ENCODE measurements at places on chromosomes 7 and 10. TPM values are rescaled to one million over a fixed set of nuclear protein-coding genes. Genes with fewer than 3 reads are reported as not detected.
A peak's percentile ranks its signal among the peaks of the same experiment; 100 is the strongest.

DNA sequence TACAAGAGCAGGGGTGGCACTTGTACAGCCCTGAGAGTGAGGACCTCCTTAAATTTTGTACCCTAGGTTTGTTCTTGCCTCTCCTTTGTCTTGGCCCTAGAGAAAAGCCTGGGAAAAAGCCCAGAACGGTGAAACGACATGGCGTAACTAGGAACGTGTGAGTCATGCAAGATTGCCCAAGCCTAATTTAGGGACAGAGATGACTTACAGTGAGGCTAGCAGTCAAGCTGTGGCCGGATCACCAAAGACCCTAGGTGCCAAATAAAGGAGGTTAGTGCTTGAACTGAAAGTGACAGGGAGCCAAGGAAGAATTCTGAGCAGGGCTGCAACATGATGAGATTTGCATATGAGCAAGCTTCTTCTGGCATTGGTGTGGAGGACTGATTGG, 25.1 kb downstream of the TBXAS1 start:
- no peak overlapping the region for H3K4me3 ChIP-seq
- DNase-seq = no peak
- H3K36me3 ChIP-seq = no peaks in the 10 kb centered on the region
- H3K27ac ChIP-seq = no peak overlapping the region
- no peaks in the 10 kb centered on the region for H3K27me3 ChIP-seq

DNA sequence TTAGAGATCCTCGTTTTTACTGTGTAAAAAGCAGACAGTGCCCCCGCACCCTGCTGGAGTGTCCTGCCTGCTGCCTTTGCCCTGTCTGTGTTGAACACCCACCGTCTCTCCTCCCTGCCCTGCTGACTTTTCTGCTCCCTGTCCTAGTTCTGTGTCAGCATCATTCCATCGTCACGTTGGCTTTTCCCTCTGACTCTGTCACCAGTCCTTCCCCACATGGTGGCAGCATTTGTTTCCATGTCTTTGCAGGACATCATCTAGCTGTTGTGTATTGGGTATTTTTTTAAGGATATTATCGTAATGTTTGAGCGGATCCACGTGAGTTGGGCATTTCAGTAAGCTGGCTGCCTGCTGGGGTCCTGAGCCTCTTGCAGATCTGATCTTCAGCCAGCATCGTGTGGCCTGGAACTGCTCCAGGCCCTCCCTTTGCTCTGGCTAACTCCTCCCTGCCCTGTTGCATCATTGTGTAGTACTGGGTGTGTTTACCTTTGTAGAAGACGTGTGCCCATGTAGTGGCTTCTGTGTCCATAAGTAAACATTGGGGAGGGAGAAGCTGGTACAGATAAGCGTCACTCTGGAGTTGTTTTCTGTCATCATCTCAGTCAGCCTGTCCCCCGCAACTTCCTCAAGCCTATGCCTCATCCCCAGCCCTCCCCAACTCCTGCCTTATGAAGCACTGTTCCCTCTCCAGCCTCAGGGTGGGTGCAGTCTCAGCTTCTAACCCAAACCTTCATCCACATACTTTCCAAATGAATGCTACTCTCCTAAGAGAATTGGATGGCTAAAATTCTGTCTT, 44.3 kb downstream of the TRRAP start:
- no peak for DNase-seq
- H3K27ac ChIP-seq = no peak overlapping the region
- H3K36me3 ChIP-seq = peaks cover 87% of the 10 kb centered on the region
- no peak overlapping the region for H3K4me3 ChIP-seq
- H3K27me3 ChIP-seq = no peaks in the 10 kb centered on the region

GRCh38 chr10:132516771-132517725, 20.5 kb upstream of the INPP5A start:
- H3K4me1 ChIP-seq = no peaks in the 10 kb centered on the region
- H3K27me3 ChIP-seq = peaks cover 6% of the 10 kb centered on the region
- H3K36me3 ChIP-seq = no peaks in the 10 kb centered on the region
- no peak overlapping the region for H3K4me3 ChIP-seq
- DNase-seq = no peak
- no peak overlapping the region for H3K27ac ChIP-seq

METTL27 gene
- 1.6 TPM for total RNA-seq

GRCh38 chr7:121530227-121531174, 134.4 kb upstream of the FAM3C start:
- peak; percentile 71 for DNase-seq
- no peak overlapping the region for H3K4me3 ChIP-seq
- H3K4me1 ChIP-seq = no peaks in the 10 kb centered on the region

GRCh38 chr10:75394221-75394620, 7.3 kb downstream of the ZNF503 start:
- peaks cover 14% of the 10 kb centered on the region for H3K4me1 ChIP-seq
- no peaks in the 10 kb centered on the region for H3K36me3 ChIP-seq
- no peak overlapping the region for H3K27ac ChIP-seq
- no peak for DNase-seq

GRCh38 chr10:5616046-5616445, 50.3 kb downstream of the ASB13 start:
- no peak overlapping the region for H3K4me3 ChIP-seq
- H3K36me3 ChIP-seq = no peaks in the 10 kb centered on the region
- no peaks in the 10 kb centered on the region for H3K27me3 ChIP-seq
- DNase-seq = no peak

DNA sequence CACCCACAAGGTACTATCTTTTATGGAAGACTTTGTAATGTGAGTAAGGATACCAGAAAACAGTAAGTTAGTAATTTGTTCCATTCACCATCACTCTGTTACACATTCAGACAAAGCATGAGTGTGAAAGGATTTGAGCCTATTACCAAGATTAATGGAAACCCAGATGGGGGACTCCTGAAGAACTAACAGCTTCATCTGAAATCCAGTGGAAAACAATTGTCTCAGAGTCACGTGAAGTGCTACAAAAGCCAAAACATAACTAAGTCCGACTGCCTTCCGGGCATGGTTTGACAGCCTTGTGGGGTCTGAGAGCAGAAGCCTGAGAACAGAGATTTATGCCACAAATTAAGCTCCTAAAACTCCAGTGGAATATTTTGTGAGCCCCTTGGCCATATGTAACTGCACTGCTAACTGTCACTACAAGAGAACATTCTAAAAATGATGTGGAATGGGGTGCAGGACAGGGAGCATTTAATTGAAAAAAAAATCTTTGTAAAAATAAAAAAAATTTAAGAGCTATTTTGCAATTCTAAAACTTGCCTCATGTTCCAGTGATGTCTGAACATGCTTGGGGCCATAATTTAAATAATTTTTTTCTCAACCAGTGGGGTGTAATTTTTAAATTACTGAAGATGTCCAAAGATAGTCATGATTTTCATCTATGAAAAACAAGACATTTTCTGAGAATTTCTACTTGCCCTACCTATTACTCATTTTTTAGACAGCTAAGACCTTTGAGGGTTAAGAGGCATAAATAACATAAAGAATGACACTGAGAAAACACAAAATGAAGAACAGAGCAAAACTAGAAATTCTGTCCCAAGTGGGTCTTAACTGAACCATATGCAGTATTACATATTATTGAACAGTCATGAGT, 555.0 kb downstream of the INHBA start:
- H3K27me3 ChIP-seq = no peaks in the 10 kb centered on the region
- H3K4me1 ChIP-seq = no peaks in the 10 kb centered on the region
- DNase-seq = no peak
- no peaks in the 10 kb centered on the region for H3K36me3 ChIP-seq
- H3K4me3 ChIP-seq = no peak overlapping the region
- no peak overlapping the region for H3K27ac ChIP-seq

GRCh38 chr10:29756451-29756850, 121.7 kb upstream of the SVIL start:
- H3K4me3 ChIP-seq = no peak overlapping the region
- no peaks in the 10 kb centered on the region for H3K4me1 ChIP-seq
- no peaks in the 10 kb centered on the region for H3K27me3 ChIP-seq
- no peak for DNase-seq
- H3K27ac ChIP-seq = no peak overlapping the region
- no peaks in the 10 kb centered on the region for H3K36me3 ChIP-seq

- no peak overlapping the region for H3K4me3 ChIP-seq
- H3K4me1 ChIP-seq = no peaks in the 10 kb centered on the region
- no peaks in the 10 kb centered on the region for H3K27me3 ChIP-seq
- DNase-seq = no peak
These were observed 171.0 kb downstream of the PPP1R17 start for GRCh38 chr7:31858055-31858454.

DNA sequence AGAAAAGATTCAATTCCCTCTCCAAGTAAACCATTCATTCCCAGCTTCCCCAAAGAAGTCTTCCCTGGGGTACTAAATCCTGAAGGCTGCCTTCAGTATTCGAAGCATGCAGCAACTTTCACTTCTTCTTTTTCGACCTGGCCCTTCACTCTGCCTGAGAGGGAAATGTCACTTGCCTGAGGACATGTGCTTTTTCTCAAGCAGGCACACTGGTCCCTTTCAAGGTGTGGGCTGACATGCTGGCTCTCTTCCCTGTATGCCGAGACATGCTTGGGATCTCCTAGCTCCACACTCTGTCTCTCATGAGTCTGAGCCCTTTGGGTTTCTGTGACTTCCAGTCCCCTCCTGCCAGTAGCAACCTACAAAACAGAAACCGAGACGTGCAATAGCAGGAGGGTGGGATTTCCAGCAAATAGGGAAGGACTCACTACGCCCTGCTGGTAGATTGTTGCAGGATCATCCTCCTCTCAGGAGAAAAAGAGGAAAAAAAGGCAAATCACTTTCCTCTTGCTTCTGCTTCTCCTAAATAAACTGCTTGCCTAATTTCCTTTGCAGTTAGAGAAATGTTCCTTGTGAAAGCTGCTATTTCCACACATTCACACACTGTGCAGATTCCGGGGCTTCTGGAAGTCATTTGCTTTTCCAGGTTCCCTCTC, 33.5 kb downstream of the FIGNL1 start:
- no peaks in the 10 kb centered on the region for H3K36me3 ChIP-seq
- no peak overlapping the region for H3K27ac ChIP-seq
- peaks cover 34% of the 10 kb centered on the region for H3K4me1 ChIP-seq
- H3K4me3 ChIP-seq = peak overlapping the region; percentile 2
- H3K27me3 ChIP-seq = no peaks in the 10 kb centered on the region

GRCh38 chr7:128904381-128905197, 5.9 kb downstream of the KCP start:
- no peak overlapping the region for H3K27ac ChIP-seq
- peaks cover 8% of the 10 kb centered on the region for H3K27me3 ChIP-seq
- no peak for DNase-seq
- H3K36me3 ChIP-seq = no peaks in the 10 kb centered on the region

HILPDA gene
- total RNA-seq = 1.7 TPM

STMP1 gene
- total RNA-seq = 11.5 TPM

LGI1 gene
- total RNA-seq = not detected

RARRES2 gene
- total RNA-seq = not detected

- no peak overlapping the region for H3K4me3 ChIP-seq
- no peaks in the 10 kb centered on the region for H3K27me3 ChIP-seq
- H3K36me3 ChIP-seq = no peaks in the 10 kb centered on the region
- no peaks in the 10 kb centered on the region for H3K4me1 ChIP-seq
These were observed 238.5 kb upstream of the AKR1E2 start for GRCh38 chr10:4587466-4587865.

GRCh38 chr7:116436305-116436826, 63.2 kb upstream of the CAV2 start:
- no peak overlapping the region for H3K27ac ChIP-seq
- peaks cover 6% of the 10 kb centered on the region for H3K27me3 ChIP-seq
- no peaks in the 10 kb centered on the region for H3K36me3 ChIP-seq
- no peak overlapping the region for H3K4me3 ChIP-seq
- DNase-seq = no peak

GRCh38 chr7:139783647-139784385, 6.0 kb upstream of the HIPK2 start:
- H3K27me3 ChIP-seq = peaks cover 4% of the 10 kb centered on the region
- no peak for DNase-seq
- no peak overlapping the region for H3K27ac ChIP-seq
- no peaks in the 10 kb centered on the region for H3K36me3 ChIP-seq

DNA sequence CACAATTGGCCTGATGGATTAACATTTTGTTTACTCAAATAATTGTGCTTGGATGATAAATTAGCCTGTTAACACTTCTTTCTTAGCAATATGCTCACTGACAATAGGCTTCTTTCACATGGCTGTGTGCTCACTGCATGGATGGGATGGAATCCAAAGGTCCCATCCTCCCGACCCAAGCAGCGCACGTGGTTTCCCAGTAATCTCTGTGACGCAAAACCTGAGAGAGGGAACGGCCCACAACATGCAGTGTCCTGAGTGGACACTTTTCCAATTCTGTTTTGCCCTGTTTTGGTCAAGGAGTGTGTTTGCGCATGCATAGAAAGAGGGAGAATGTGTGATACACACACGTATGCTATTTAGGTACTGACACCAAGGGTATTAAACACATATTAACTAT, 42.1 kb upstream of the RASGEF1A start:
- no peak overlapping the region for H3K4me3 ChIP-seq
- no peaks in the 10 kb centered on the region for H3K27me3 ChIP-seq
- DNase-seq = no peak
- H3K4me1 ChIP-seq = peaks cover 41% of the 10 kb centered on the region
- peak overlapping the region; percentile 32 for H3K27ac ChIP-seq
- no peaks in the 10 kb centered on the region for H3K36me3 ChIP-seq

DNA sequence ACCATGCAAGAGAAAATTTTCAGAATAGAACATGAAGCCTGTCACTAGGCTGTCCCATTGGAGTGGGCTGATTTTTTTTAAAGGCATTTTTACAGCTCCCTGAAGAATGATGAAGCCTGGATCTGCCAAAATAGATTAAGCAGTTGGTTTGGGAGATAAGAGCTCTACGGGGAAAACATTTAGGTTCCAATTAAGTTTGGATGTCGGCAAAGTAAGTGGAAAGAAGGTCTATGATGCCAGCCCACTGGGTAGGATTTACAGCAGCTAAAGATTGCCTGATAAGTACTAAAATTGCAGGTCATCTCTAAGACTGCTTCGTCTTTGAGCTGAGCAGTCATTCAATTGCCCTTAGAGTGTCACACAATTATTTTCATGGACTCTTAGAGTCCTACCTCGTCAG, 939.2 kb upstream of the CELF2 start:
- DNase-seq = no peak
- H3K36me3 ChIP-seq = no peaks in the 10 kb centered on the region
- H3K4me1 ChIP-seq = no peaks in the 10 kb centered on the region
- H3K27me3 ChIP-seq = no peaks in the 10 kb centered on the region

GRCh38 chr7:31108097-31108657, 56.1 kb downstream of the ADCYAP1R1 start:
- no peaks in the 10 kb centered on the region for H3K4me1 ChIP-seq
- H3K27me3 ChIP-seq = no peaks in the 10 kb centered on the region
- H3K27ac ChIP-seq = no peak overlapping the region
- H3K36me3 ChIP-seq = no peaks in the 10 kb centered on the region
- H3K4me3 ChIP-seq = no peak overlapping the region
- no peak for DNase-seq

DNA sequence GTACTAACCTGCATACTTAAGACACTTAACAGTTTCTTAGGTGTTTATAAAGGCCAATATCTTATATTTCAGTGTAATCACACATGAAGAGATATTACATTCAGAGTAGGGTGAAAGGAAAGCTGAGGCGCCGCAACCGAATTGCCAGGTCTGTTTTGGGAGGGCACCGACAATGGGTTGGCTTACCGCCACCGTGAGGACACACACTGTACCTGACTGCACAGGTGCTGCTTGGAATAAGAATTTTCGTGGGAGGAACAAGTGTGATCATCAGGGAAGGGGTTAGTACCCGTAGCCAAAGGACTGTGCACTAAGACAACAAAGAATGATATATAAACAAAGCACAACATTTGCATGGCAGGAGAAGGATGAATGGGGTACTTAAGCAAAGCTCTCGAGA, 591.8 kb downstream of the SUGCT start:
- no peak for DNase-seq
- no peaks in the 10 kb centered on the region for H3K4me1 ChIP-seq
- H3K36me3 ChIP-seq = no peaks in the 10 kb centered on the region
- no peak overlapping the region for H3K27ac ChIP-seq
- H3K4me3 ChIP-seq = no peak overlapping the region
- H3K27me3 ChIP-seq = no peaks in the 10 kb centered on the region

Data from CD4-positive, alpha-beta T cell (primary cell).